ENCODE measurements at places on chromosomes 7 and 10.

- DNase-seq: no peak
Observed at GRCh38 chr7:158246272-158246959, 341.2 kb downstream of the PTPRN2 start.

DNA sequence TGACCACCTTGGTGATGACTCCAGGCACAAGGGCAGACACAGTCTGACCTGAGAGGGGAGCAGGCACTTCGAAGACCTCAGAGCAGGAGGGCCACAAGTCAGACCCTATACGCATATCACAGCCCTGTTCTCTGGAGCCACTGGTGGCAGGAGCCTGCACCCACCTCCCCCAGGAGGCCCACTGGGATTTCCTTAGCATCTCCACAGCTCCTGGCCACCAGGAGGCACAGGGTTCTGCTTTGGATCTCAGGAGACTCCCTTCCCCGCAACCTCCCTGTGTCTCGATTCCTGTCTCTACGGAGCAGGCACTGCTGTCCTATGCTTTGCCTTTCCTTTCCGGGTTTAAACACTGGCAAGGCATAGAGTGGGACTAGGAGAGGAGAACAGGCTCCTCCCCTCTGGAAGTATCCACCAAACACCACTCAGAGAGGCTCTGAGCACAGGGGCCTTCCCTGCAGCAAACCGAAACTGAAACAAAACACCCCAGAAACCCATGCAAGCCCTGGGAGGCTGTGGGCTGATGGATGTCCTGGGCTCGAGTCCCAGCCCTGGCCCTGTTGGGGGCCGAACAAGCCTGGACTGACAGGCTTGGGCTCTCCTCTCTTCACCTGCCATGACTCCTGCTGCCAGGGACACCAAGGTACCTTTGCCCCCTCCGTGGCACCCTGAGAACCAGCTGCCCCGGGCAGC is 166.3 kb downstream of the NEURL1 start:
- DNase-seq: peak; percentile 27

DNA sequence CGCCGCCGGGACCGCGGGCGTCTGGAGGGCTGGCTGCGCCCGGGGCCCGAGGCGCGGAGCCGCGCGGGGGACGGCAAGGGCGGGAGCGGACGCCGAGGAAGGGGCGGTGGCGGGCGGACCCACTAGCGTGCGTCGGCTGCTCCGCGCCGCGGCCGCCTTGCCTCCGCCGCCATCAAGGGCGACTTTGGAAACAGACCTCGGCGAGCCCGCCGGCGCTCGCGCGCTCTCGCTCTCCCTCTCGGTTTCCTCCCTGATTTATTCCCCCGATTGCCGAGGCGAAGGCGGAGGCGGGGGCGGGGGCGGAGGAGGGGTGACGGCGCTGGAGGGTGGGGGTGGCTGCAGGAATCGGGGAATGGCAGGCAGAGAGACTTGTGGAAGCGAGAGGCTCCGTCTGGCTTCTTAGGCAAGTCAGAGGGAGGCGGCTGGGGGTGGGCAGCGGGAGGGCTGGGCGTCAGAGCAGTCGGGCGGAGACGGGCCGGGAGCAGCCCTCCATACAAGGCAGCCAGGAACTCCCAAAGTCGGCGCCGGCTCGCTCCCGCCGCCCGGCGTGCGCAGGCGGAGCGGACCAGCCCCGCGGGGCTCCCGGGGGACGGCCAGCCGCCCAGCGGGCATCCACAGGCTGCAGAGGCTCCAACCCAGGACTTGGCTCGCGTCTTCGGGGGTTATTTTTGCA is at the start of gene CACNA2D1:
TSS of gene CACNA2D1 (minus strand) at position 231 of the 673 bp plus-strand sequence.
- no peak for DNase-seq

GRCh38 chr10:118220346-118220850 is 121.7 kb downstream of the FAM204A start:
- no peak for DNase-seq

DNA sequence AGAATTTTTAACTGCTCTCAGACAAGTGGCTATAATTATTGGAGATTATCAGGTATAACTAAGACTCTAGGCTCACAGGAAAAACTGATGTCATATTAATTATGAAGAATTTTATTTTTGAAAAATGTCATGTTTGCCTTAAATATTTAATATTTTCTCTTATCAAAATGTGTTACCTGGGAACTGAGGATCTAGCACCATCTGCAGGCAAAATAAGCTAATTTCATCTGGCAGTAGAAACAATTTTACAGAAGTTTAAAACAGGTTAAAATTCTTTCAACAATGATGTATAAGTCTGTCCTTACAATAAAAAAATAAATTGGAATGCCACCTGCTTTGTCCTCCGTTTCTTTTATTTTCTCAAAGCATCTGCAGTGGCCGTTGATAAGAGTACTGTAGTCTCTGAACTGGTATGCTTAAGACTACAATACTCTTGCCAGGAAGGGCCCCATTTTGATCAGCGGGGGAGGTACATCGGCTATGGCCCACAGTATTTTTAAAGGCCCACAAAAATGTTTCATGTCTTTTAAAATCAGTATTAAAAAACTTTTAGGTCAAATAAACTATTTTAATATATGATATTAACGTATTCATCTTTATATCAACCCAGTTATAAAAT is 81.3 kb downstream of the VWDE start:
- no peak for DNase-seq

- no peak for DNase-seq
Observed at GRCh38 chr10:48497780-48498770, 106.8 kb downstream of the ARHGAP22 start.

GRCh38 chr10:31129271-31129670 is 97.6 kb upstream of the ZNF438 start:
- DNase-seq: no peak

DNA sequence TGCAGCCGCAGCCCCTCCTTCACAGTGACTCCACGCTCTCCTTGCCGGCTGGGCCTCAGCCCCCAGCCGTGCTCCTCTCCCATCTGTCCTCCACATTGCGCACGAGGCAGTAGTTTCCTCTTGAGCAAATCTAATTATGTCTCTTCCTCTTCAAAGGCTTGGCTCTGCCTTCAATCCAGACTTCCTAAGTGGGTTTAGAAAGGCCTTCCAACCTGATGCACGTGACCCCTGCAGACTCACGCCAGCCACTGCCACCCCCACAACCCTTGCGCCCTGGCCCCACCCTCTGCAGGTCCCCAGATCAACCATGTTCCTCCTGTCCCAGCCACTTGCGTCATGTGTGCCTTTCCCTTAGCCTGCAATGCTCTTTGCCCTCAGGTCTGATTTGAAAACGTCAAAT is 75.0 kb upstream of the ADAM12 start:
- no peak for DNase-seq

GRCh38 chr7:126803060-126803665 is 449.6 kb downstream of the GRM8 start:
- DNase-seq: peak; percentile 10
